ENCODE measurements at places on chromosomes 1 and 21. TPM values are rescaled to one million over a fixed set of nuclear protein-coding genes. Genes with fewer than 3 reads are reported as not detected.
A peak's percentile ranks its signal among the peaks of the same experiment; 100 is the strongest.

- DNase-seq = no peak
These were observed 9.7 kb downstream of the TNR start for GRCh38 chr1:175733722-175734121.

The REN gene
- total RNA-seq = not detected

GRCh38 chr1:25460020-25460419 lies 29.3 kb downstream of the MACO1 start:
- no peak for DNase-seq

- peak; percentile 94 for DNase-seq
These were observed 374 bp downstream of the SH2D5 start for GRCh38 chr1:20732071-20732587.

The LMOD1 gene
- total RNA-seq = 0.31 TPM

DNA sequence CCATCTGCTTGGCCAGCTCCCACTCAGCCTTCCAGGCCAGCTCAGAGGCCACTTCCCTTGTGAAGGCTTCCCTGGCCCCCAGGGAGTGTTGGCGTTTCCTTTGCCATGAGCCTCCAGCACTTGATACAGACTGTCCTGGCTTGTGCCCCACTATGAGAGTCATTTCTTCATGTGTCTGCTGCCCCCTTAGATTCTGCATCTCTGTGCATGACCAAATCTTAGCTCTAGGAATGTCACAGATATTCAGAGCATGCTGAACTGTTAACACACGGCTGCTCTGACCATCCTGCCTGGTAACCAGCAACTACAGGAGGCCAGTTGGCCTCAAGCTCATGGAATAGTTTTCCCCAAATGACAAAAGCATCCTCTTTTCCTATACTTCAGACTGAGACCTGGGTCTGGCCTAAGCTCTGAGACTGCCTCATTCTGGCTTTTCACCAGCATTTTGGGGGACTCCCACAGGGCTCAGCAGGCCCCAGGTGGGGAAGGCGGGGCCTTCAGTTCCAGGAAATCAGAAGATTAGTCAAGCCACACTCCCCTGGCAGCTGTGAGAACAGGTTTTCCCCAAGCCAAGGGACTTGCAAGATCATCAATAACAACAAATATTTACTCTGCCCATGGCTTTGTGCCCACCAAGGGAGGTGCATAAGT lies 182.6 kb upstream of the EDN2 start:
- no peak for DNase-seq

DNA sequence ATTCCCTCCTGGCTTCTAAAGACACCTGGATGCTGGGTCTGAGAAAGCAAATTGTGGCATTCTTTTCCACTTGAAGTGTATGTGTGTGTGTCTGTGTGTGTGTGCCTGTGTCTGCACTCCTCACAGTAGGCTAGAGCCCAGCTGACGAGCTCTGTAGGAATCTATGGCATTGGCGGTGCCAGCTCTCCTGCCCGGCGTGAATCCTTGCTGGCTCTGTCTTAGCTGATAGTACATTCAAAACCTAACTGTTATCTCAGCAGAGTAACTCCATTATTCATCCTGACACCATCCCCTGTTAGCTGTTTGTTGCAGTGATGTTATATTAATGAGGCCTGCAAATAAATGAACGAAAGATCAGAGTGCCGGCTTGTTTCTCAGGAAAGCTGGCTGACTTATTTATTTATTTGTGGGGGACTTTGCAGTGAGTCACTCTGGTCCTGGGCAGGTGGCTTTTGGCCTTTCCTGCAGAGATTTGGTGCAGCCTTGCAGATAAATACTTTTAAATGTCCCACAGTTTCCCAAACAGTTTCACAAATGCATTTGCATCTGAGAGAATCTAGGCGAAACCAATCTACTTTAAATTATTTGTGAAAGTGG lies 160.6 kb upstream of the CD34 start:
- no peak for DNase-seq

GRCh38 chr1:225689882-225690459 lies 37.0 kb upstream of the ENAH start:
- no peak for DNase-seq

The CELA3B gene
- not detected for total RNA-seq

- no peak for DNase-seq
These were observed 65.3 kb upstream of the MAGI3 start for GRCh38 chr1:113325022-113325421.

- DNase-seq = no peak
These were observed 41.0 kb upstream of the SYNC start for GRCh38 chr1:32743380-32744070.

- peak; percentile 92 for DNase-seq
These were observed 2.7 kb downstream of the MOB3C start for GRCh38 chr1:46613661-46614603.

DNA sequence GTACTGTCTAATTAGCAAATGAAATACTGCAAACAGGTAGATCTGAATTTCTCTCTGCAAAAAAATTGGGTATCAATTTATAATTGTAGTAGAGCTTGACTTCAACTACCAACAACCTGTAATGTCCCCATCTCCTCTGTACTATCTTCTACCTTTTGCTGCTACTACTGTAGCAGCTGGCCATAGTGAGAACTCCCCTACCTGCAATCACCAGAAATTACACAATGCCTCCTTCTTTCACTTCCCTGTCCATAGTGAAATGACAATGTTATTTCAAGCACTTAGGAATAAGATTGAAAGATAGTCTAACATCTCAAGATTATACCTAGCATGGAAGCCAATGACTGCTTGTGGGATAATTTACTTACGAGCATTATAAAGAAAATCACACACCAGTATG lies 100.4 kb downstream of the ACBD6 start:
- DNase-seq = no peak

GRCh38 chr1:203227371-203228083 lies 1.9 kb downstream of the CHIT1 start:
- DNase-seq = no peak

- peak; percentile 36 for DNase-seq
These were observed 2.7 kb upstream of the ADSS2 start for GRCh38 chr1:244454412-244454811.

- DNase-seq = no peak
These were observed 3.9 kb upstream of the IFI44 start for GRCh38 chr1:78645723-78646122.

The TENT5C gene
- 0.18 TPM for total RNA-seq

DNA sequence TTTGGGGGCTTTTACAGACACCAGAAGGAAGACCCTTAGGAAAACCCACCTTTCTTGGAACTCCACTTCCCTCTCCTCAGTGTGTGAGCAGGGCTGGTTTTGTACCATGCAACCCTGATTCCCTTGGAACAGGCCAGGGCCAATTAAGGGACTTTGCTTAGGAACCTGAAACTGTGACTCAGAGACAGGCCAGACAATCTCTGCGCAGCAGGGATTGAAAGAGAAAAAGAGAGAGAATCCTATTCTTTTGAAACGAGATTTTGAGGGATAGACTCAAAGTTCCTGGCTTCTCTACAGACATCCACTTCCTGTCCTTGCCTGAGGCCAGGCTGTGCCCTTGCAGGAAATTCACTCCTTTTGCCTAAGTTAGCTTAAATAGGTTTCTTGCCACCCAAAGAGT lies 23.1 kb upstream of the C1orf198 start:
- DNase-seq = no peak

GRCh38 chr1:178011465-178011828 lies 41.6 kb upstream of the SEC16B start:
- DNase-seq = no peak

The HCRTR1 gene
- not detected for total RNA-seq

- no peak for DNase-seq
These were observed 97.5 kb upstream of the ARHGEF16 start for GRCh38 chr1:3356827-3357460.

DNA sequence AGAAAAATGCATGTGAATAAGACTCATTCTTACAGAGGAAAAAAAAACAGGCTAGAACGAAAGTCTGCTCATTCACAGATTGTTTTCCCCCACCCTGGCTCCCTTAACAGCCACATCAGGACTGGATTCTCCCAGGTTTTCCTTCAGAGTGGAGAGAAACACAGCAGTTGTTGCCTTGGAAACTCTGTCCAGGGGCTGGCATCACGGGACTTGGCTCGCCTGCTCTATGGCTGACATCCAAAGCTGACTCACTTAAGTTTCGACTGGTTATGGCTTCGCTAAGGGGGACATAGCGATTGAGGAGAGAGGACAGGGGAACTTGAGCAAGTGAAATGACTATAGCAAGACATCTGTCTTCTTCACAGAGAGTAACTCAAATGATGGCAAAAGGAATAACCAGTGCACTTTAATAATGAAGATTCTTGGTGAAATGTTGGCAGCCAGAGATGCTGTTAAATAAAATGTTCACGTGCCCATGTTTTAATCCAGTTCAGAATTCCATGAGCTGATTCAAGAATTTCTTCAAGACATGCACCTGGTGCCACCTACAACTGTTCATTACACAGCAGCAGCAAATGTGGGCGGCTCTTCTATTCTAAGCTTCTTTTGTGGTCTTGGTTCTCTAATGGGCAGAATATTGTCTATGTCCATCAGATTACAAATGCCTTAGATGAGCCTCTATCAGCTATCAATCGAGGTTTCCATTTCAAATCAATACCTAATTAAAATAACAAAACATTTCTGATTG lies 21.8 kb downstream of the MIS18A start:
- DNase-seq = no peak

- DNase-seq = no peak
These were observed 627 bp downstream of the RIIAD1 start for GRCh38 chr1:151721788-151722510.

The EPRS1 gene
- total RNA-seq = 128 TPM

GRCh38 chr1:76303340-76303717 lies 228.8 kb downstream of the ST6GALNAC3 start:
- no peak for DNase-seq

GRCh38 chr1:235920596-235921375 lies 54.1 kb upstream of the LYST start:
- no peak for DNase-seq

DNA sequence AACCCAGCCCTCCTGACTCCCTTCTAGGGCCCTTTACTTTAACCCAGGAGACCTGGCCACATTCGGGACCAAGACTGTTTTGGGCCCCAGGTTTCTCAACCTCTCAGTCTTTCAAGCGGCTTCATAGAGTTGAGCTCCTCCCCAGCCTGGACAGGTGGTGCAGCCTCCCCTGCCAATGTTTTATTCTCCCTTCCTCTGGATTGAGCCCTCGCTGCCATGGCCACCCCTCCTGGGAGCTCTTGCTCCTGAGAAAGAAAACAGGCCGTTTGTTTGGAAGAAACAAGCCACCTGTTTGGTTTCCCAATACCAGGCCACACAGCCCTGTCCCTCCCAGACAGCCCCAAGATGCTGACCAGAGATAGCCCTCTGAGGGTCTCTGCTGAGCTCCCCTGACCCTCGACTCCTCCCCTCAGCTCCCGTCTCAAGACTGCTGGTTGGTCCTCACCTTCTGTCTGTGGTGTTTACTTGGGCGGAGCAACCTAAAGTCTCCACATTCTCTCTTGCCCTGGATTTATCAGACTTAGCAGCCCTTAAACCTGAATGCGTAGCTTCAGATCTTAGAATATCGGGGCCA lies 3.3 kb downstream of the TMEM51 start:
- peak; percentile 63 for DNase-seq

The DNAJC28 gene
- 3.7 TPM for total RNA-seq

GRCh38 chr1:41357451-41358101 lies 3.7 kb upstream of the FOXO6 start:
- no peak for DNase-seq

DNA sequence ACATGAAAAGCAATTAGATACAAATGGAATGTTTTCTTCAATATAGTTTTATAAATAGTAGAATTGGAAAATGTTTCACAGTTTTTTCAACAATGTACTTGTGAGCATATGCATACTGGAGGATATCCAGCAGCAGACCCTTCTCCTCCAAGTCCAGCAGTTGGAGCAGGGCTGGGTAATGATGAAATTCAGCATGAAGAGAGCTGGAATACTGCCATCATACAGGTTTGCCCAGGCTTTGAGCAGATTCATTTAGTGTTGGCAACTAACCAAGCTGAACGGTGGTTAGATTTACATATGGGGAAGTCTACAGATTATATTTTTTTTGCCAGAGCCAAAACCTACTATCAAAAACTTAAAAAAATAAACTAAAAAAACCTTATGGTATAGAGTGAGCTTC lies 38.3 kb downstream of the WDR3 start:
- no peak for DNase-seq

The A3GALT2 gene
- total RNA-seq = not detected

DNA sequence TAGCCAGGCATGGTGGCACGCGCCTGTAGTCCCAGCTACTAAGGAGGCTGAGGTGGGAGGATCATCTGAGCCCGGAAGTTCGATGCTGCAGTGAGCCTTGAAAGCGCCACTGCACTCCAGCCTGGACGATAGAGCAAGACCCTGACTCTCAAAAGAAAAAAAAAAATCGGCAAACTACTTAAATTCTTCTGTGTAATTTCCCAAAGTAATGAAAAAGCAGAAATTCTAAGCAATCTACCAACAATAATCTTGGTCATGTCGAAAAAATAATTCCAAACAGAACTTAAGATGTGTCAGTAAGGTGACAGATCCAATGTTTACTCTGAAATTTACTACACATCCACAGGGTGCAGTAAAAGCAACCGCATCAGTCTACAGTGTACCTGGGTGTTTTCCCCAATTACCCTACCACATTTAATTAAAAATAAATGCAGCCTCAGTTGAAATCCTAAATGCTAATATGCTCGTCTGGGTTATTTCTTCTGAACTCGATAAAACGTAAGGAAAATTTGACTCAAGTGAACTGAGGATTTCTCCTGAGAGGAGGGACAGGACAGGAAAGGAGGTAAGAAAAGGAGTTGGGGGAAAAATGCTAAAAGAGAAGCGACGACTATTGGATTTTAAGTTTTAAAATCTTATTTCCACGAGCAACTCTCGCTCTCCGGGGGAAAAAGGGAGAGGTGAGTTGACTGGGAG lies 801 bp downstream of the EPRS1 start:
- DNase-seq = no peak

DNA sequence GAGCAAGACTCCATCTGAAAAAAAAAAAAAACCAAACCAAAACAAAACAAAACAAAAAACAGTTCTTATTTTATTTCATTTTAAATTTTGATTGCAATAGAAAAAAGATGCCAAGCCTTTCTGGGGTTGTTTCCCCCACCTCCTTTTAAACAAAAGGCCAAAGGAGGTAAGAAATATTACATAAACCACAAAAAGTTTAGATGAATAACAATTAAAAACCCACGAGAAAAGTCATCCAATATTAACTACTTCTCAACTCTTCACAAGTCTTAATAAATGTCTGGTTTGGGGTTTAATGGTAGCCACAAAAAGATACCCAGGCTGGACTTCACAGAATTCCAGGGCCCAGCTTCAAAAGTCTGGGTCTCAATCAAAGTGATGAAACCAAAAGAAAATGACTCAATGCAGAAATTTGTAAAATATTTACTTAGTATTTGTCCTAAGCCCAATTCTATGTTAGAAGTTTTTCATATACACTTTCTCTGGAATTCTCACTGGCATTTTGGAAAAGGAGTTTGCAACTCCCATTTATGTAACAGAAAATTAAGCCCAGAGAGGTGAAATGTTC lies 47.0 kb upstream of the SDC3 start:
- no peak for DNase-seq

- DNase-seq = no peak
These were observed 285.2 kb downstream of the PTPRC start for GRCh38 chr1:198923993-198924392.

- peak; percentile 60 for DNase-seq
These were observed 47.7 kb downstream of the UTP25 start for GRCh38 chr1:209875515-209875914.
